Daoy (cell line): ENCODE measurements at places on chromosomes 12 and 14. TPM values are rescaled to one million over a fixed set of nuclear protein-coding genes. Genes with fewer than 3 reads are reported as not detected.

Gene FRMD6
- total RNA-seq, result 185 and 203 TPM in 2 replicates

- no peak for DNase-seq
These were observed 36.7 kb downstream of the CCDC92 start for GRCh38 chr12:123935956-123936355.

Gene SLC17A8
- total RNA-seq, result not detected in 2 replicates

Gene MGP
- total RNA-seq, result 39.0 and 76.2 TPM in 2 replicates

DNA sequence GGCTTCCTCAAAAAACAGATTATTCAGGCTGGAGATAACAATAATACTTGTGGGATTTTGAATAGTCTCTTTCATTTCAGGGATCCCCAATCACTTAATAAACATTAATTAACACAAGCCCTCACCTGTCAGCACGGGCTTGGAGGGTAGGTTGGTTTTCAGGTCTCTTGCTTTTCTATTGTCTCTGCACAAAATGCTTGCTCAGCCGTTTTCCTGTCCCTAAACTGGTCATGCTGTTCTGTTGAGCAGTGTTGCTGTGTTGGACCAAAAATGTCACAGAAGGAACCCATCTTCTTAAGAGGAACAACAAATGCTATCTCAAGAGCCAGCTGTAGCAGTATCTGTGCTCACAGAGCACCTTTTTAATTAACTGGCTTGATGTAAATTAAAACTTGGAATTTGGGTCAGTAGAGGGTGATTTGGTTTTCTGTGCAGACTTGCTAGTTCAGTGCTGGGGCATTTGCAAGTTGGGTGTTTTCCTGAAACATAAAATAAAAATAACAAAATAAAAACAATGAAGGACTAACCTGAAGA, 231.8 kb upstream of the CRY1 start:
- no peak for DNase-seq

GRCh38 chr14:67566908-67567307, 33.2 kb downstream of the PIGH start:
- no peak for DNase-seq

- DNase-seq, result no peak
These were observed 16.8 kb upstream of the SDR39U1 start for GRCh38 chr14:24459331-24459730.

Gene LIN7A
- 0.12 and 1.3 TPM in 2 replicates for total RNA-seq

DNA sequence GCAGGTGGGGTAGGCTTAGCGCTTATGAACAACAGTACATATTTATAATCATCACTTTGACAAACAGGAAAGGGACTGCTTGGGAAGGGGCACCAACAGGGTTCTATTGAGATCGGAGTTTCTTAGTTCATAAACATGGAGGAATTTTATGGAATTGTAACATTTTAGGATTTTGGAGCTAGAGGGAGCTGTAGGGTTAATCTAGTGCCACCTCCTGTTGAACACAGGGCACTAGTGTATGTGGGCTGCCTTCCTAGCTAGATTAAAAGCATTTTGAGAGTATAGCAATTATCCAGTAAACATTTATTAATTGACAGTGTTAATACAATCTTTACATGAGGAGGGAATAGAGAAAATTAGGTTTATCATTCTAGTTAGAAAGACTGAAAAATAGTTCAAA, 23.1 kb upstream of the TBC1D30 start:
- DNase-seq, result no peak

Gene TAS2R30
- 0.46 TPM in 1 of 2 replicates, not detected in the other for total RNA-seq

GRCh38 chr14:74240794-74241651, 1.8 kb downstream of the VSX2 start:
- no peak for DNase-seq

DNA sequence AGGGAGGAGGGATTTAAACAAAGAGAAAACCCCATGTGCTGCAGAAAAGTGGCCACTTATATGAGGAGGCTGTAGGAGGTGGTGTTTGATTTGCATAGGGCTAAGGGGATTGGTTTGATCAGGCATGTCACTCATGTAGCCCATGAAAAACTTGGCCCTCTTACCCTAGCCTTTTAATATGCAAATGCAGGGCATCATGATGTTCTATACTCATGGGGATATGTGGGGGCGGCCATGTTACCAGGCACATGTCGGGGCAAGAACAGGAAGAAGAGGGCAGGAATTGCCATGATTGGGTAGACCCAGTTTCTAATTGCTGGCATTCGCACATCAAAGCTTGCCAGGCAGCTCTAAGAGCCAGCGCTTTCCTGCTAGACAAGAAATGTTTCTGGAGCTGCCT, 28.8 kb downstream of the KLRK1 start:
- no peak for DNase-seq

Gene GALNT8
- total RNA-seq, result 3.0 and 6.8 TPM in 2 replicates

DNA sequence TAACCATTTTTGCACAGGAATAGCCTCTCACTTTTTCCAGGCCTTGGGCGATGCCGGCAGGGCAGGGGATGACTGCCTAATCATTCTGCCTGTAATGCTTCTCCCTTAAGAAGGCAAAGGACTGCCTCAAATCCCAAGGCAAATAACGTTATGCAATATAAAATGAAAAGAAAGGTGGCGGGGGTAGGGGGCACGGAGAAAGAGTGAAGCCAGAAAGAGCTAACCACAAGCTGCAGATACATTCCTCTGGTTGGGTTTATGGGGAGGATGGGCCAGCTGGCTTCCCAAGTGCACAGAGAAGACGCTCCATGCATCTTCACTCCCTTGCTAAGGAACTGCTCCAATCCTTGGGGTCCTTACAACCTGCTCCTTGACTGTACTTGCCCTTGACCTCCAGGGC, 229.5 kb downstream of the FOXN3 start:
- DNase-seq, result no peak

Gene PTPN21
- total RNA-seq, result 4.8 and 7.7 TPM in 2 replicates

DNA sequence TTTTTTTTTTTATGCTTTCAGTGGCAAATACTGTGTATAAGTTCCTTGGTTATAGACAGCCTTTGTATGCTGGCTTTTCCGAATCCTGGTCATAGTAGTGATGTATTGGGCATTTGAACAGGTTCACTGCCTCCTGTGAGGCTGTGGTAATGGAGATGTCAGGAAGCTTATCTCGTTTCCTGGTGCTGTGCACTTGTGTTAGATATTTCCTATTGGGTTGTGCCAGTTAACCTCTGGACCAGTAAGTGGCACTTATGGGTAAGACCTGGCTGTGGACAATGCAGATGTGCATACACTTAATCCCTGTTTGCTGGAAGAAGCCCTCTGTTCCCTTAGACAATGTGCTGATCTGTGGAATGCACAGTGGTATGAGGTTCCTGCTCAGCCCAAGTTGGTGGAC, 135.4 kb upstream of the KITLG start:
- no peak for DNase-seq

- no peak for DNase-seq
These were observed 545.2 kb upstream of the MGAT4C start for GRCh38 chr12:86801439-86801838.

GRCh38 chr12:701896-702539, 38.8 kb upstream of the NINJ2 start:
- DNase-seq, result no peak

GRCh38 chr12:3124917-3125316, 47.7 kb downstream of the TSPAN9 start:
- DNase-seq, result no peak

- no peak for DNase-seq
These were observed 54.4 kb downstream of the BICD1 start for GRCh38 chr12:32161058-32161457.

- no peak for DNase-seq
These were observed 99.1 kb downstream of the CAPZA3 start for GRCh38 chr12:18837025-18837424.

Gene CHGA
- not detected in 2 replicates for total RNA-seq

DNA sequence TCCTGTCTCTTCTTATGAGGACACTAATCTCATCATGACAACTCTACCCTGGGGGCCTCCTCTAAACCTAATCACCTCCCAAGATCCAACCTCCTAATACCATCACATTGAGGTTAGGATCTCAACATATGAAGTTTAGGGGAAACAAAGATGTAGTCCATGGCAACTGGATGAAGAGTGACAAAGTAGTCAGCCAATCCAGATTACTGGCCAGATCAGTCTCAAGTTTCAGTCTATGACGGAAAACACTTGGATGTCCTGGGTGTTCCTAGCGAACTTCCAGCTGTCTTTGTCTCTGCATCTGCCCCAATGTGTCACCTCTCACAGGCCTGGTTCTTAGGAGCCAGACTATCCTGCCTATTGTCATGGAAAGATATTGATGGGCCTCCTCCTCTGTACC, 630.8 kb downstream of the AACS start:
- DNase-seq, result no peak

- DNase-seq, result no peak
These were observed 82.6 kb upstream of the FUT8 start for GRCh38 chr14:65329911-65330310.

Gene RNASE3
- not detected in 2 replicates for total RNA-seq

- DNase-seq, result peak; percentile 25
These were observed 260.3 kb upstream of the E2F7 start for GRCh38 chr12:77325511-77326236.

Gene SOAT2
- not detected in 2 replicates for total RNA-seq

Gene MYH7
- total RNA-seq, result not detected in 2 replicates

GRCh38 chr12:68247785-68248184, 5.6 kb downstream of the IL22 start:
- no peak for DNase-seq

Gene MSRB3
- 22.0 and 25.3 TPM in 2 replicates for total RNA-seq

DNA sequence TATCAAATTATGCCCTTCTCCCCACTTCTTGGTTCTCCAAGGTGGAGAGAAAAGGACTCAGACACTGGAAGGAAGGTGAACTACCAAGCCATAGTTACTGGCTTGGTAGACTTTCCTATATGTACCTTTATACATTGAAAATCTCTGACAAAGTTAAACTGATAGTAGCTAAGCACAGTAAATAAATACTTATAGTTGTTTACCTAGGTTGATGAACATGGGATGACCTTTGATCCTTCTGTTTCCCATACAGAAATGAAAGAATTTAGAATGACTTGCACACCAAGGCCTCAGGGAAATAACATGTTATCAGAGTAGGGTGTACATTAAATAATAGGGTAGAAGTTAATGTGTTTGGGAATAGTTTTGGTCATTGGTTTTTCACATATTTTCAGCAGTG, 6.7 kb downstream of the ARHGAP5 start:
- DNase-seq, result no peak

Gene GUCY2C
- total RNA-seq, result not detected in 2 replicates

Gene ITGB7
- total RNA-seq, result 0.03 and 0.34 TPM in 2 replicates
